CD4-positive, alpha-beta T cell treated with Interleukin-21 for 1 hour (primary cell): ENCODE measurements at places on chromosomes 11 and 22.

DNA sequence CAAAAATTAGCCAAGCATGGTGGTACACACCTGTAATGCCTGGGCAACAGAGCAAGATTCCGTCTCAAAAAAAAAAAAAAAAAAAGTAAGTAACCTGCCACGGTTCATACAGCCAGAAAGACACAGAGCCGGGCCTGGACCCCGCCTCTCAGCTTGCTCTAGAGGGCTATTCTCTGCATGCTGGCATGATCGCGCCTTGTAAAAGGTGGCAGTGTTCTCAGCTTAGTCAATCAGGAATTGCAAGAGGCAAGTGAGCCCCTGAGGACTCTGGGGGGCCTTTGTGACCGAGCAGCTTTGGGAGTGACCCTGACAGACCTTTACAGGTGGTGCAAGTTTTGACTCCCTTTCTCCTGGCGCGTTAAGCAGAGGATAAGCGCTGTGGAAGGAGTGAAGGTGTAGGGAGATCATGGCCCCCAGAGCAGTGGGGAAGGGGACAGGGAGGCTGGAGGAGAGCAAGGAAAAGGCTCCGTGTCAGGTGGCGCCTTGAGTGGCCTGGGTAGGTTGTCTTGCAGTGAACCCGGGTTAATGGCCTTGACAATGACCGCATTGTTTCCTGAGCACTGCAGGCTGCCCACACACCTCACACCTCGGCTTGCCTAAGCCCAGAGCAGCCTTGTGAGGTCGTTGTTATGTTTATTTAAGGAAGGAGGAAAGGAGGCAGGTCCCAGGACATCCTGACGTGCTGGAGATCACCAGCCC lies 48.9 kb downstream of the CDPF1 start:
- DNase-seq = no peak

GRCh38 chr11:69193629-69194028 lies 37.9 kb downstream of the SMIM38 start:
- no peak for DNase-seq

- DNase-seq = no peak
Observed at GRCh38 chr11:120192831-120193625, 17.8 kb upstream of the OAF start.

GRCh38 chr11:47967577-47968525 lies 12.5 kb upstream of the PTPRJ start:
- DNase-seq = no peak

DNA sequence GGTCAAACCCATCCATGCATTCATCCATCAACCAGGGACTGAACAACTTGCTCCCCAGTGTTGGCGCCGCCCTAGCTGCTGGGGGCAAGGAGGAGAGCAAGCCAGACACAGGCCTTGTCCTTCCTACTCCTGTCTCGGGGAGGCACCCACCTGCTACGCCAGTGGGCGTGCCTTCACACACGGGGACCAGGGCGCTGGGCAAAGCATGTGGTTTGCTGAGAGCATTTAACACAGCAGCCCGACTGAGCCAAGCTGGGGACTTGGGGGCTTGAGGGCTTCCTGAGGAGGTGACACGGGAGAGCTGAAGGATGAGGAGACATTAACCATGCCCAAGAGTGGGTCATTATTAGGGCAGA lies 30.6 kb downstream of the CACNA1I start:
- DNase-seq = no peak
